ENCODE measurements at places on chromosomes 12 and 14.

DNA sequence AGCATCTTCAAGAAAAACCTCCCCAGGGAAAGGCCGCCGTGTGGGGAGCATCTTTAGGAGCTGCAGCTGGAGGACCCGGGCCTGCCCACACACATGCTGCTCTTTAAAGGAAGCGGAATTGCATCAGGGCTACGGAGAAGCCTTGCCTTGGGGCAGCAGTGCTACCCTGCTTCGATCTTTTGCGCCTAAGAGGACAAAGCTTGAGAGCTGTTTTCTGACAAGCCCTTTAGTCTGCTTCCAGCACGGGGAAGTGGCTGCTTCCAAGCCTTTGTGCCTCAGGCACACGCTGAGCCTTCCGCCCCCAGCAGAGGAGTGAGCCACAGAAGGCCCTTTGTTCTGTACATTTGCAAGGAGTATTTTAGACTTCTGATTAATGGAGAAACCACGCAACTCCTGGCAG is 31.5 kb downstream of the COA8 start:
- DNase-seq = peak; percentile 86

DNA sequence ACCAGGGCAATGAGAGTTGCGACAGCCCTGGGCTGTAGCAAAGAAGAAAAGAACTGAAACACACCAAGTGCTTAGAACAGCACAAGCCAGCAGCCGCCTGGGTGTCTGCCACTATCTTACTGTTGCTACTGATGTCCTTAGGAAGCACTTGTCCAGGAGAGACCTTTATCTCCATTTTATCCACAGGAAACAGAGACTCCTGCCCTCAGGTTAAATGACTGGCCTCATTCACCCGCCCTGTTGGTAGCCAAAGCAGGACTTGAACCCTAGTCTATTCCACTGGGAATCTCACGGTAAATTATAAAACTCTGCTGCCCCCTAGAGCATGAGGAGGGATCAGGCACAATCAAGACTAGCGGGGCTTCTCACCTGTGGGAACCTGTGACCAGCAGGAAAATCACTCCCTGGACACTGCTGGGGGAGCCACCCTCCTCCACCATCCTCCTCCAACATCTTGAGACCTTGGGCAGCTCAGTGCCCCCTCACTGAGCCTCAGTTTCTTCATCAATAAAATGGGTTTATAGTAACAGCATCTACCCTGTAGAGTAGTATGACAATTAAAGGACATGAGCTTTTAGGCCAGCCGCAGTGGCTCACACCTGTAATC is 20.5 kb upstream of the TESC start:
- peak; percentile 63 for DNase-seq

DNA sequence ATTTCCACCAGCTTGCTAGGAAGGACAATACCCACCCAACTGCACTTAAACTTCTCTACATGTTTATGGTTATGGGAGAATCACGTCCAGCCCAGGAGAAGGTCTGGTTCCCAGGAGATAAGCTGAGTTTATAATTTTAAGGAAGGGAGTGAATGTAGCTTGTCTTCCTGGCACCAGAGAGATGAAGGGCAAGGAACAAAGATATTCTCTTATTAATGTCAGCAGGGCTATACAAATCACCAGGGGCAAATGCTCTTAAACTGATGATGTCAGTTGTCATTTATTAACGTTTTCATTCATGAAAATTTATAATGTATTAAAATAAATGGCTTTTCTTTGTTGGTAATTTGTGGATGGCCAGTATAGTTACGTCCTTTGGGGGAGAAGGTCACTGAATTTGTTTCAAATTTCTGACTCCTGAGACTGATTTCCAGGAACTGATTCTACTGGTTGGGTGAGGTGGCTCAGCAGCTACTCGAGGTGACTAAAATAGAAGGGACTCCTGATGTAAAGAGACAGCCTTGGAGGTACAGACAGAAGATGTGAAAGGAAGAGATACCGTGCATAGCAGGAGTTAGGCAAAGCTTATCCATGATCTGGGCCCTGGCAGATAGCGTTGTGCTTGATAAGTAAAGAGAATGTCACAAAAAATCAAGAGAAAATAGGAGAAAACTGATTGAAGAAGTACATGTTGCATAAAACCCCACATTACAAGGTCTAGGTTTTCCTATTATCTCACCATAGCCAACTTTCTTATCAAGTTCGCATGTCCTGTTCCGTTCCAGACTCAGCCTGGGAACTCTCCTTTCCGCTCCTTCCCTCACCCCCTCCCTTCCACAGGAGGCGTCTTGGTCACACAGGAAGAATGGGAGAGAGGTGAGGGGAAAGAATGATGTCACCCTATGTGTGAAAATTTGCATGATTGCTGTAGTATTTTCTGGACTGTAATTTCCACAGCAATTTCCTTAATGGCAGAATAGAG is 367.1 kb upstream of the FAR2 start:
- no peak for DNase-seq

GRCh38 chr12:76022506-76022905 is 9.1 kb downstream of the PHLDA1 start:
- no peak for DNase-seq

GRCh38 chr14:72822946-72823611 is 70.8 kb downstream of the DPF3 start:
- no peak for DNase-seq

All from Calu3 (cell line).